ENCODE measurements at places on chromosomes 12 and 14.

DNA sequence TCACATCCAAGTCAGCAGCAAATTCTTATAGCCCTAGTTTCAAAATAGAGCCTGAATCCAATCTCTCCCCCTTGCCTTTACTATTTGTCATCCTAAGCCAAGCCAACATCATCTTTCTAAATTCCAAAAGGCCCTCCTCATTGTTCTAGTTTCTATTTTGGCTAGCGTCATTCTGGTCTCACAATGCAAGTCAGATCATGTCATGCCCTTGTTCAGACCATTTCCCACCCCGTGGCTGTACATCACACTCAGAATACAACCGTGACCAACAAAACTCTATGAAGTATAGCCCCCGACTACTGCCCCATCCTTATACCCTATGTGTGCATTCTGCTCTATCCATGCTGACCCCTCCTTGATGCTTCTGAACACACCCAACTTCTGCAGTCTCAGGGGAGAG, 12.3 kb upstream of the GNG2 start:
- no peak overlapping the region for H3K4me3 ChIP-seq
- H3K27ac ChIP-seq, result no peak overlapping the region

DNA sequence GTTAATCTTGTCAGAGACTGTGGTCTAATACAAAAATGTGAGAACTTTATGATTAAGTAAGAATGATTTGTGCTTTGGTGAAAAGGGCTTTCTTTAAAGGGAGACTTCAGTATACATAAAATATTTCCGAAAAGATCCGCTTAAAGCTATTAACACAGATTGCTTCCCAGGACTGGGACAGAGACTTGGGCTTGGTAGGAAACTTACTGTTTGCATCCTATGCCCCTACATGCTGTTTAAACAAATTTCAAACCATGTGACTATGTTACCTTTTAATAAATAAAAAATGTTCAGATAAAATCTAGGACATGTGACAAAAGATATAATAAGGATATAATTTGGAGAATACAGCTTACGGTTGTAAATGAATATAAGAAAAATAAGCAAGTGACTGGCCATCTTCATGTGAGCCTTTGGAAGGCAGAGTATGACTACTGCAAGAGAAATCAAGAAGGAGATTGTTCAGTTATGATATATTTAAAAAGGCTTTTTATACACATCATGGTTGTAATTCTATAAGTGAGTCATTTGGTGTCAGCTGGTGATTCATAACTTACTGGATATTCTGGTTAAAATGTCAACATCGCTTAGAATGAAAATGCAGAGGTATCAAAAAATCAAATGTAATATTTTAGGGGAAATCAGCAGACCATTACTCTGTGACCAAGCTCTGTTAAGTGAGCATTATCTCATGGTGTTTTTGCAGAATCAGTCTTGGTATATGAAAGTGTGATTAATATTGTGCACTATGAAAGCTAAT, 234.7 kb upstream of the E2F7 start:
- H3K4me1 ChIP-seq, result no peaks in the 10 kb centered on the region
- H3K36me3 ChIP-seq, result no peaks in the 10 kb centered on the region
- H3K4me3 ChIP-seq, result no peak overlapping the region
- DNase-seq, result no peak

DNA sequence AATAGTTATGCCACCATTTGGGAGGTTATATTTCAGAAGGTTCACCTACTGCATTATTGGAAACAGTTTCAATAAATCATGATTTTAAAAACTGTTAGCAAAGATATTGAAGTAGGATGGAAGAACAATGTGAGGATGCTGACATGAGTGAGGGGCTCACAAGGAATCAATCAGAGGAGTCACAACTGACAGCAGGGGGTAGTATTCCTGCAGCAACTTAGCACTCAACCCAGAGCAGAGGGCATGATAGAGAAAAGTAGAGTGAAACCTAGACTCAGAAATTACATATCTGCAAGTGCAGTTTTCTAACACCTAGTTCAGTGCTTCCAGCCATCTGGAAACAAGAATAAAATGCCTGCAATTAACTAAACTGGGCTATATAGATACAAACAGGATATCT, 772.5 kb upstream of the USP15 start:
- H3K27ac ChIP-seq, result no peak overlapping the region
- H3K4me1 ChIP-seq, result no peaks in the 10 kb centered on the region
- H3K27me3 ChIP-seq, result no peaks in the 10 kb centered on the region
- no peak for DNase-seq
- no peak overlapping the region for H3K4me3 ChIP-seq
- H3K36me3 ChIP-seq, result no peaks in the 10 kb centered on the region

GRCh38 chr14:72463291-72463866, 430.5 kb downstream of the DPF3 start:
- DNase-seq, result no peak
- no peaks in the 10 kb centered on the region for H3K36me3 ChIP-seq
- H3K27me3 ChIP-seq, result no peaks in the 10 kb centered on the region

GRCh38 chr12:15627995-15628945, 160.9 kb downstream of the EPS8 start:
- H3K27me3 ChIP-seq, result no peaks in the 10 kb centered on the region
- peaks cover 5% of the 10 kb centered on the region for H3K4me1 ChIP-seq
- H3K4me3 ChIP-seq, result no peak overlapping the region
- H3K36me3 ChIP-seq, result peaks cover 2% of the 10 kb centered on the region

GRCh38 chr12:29702972-29703371, 80.8 kb downstream of the TMTC1 start:
- H3K27me3 ChIP-seq, result no peaks in the 10 kb centered on the region
- H3K36me3 ChIP-seq, result no peaks in the 10 kb centered on the region
- no peaks in the 10 kb centered on the region for H3K4me1 ChIP-seq
- no peak overlapping the region for H3K4me3 ChIP-seq
- no peak overlapping the region for H3K27ac ChIP-seq

DNA sequence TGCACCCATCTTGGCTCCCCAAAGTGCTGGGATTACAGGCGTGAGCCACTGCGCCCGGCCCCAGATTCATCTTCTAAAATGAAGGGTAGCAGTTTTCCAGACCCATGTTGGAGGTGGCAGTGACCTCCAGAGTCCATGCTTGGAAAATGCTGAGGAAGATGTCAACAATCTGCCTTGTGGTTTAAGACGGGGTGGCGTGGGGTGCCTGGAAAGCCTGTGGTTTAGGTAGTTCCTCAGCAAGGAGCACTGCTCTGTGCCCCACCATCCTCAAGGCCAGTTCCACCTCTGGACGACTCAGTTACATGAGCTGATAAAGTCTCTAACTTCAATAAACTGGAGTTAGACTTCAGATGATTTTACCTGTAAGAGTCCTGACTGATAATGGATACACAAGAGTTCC, 48.6 kb downstream of the DRAM1 start:
- no peak overlapping the region for H3K4me3 ChIP-seq
- H3K27me3 ChIP-seq, result no peaks in the 10 kb centered on the region
- H3K4me1 ChIP-seq, result no peaks in the 10 kb centered on the region
- DNase-seq, result no peak
- no peaks in the 10 kb centered on the region for H3K36me3 ChIP-seq
- H3K27ac ChIP-seq, result no peak overlapping the region

Measured in pancreas (tissue), 10 donors.